ENCODE measurements at places on chromosomes 7 and 10. TPM values are rescaled to one million over a fixed set of nuclear protein-coding genes. Genes with fewer than 3 reads are reported as not detected.

HMX3 gene
- total RNA-seq: not detected

CFAP58 gene
- total RNA-seq: 1.3 TPM

SFRP5 gene
- not detected for total RNA-seq

DNA sequence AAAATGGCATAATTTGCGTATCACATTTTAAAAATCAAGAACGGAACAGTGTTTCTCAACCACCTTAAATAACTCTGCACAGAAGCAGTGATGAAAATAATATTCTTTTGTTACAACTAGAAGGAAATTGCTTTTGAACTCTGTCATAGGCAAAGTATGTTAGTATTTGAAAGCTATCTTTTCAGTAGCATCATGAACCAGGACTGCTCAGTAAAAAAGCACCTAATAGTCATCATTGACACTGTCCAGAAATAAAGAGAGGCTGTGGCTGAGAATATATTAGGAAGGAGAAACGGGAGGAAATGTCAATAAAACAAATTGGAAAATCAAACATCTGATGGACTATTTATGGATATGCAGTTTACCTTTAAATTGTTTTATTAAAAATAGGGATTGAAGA lies 237.2 kb upstream of the AKR1E2 start:
- no peaks in the 10 kb centered on the region for H3K4me1 ChIP-seq
- H3K27ac ChIP-seq: no peak overlapping the region
- H3K4me3 ChIP-seq: no peak overlapping the region
- ATAC-seq: no peak
- no peaks in the 10 kb centered on the region for H3K27me3 ChIP-seq
- no peaks in the 10 kb centered on the region for H3K36me3 ChIP-seq

DNA sequence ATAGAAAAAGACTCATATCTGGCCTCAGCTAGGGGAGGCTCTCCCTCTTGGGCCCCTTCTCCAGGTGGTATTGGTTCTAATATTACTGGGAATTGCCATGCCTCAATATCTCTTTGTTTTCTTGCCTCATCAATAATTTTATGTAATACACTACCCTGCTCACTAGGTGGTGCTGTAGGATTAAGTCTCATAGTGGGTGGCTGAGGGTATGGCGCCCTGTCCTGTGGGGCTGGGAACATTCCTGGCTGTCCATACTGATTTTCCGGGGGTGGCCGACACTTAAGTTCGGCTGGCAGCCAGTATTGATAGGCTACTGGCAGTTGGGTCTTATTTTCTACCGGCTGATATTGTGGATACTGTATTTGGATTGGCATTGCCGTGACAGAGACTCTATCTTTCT lies 9.0 kb upstream of the TAS2R3 start:
- H3K27ac ChIP-seq: no peak overlapping the region
- H3K4me1 ChIP-seq: peaks cover 3% of the 10 kb centered on the region
- ATAC-seq: no peak

DNA sequence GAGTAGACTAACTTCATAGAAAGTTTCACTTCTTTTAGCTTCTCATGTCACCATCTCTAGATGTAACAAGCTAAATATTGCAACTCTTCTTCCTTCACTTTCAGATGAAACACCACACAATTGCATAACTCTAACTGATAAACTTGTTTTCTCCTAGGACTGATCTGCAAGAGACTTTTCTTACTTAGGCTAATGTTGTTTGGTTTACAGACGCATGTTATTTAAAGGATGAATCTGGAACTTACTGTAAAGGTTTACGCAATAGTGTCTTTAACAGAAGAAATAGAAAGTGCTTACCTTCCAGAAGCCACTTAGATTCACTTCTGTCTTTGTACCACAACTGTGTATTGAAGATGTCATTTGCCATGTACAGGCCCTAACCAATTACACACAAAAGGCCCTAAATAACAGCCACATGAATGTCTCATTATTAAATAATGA lies 22.1 kb upstream of the ZC3HAV1 start:
- no peaks in the 10 kb centered on the region for H3K27me3 ChIP-seq
- no peaks in the 10 kb centered on the region for H3K36me3 ChIP-seq
- no peaks in the 10 kb centered on the region for H3K4me1 ChIP-seq
- no peak overlapping the region for H3K4me3 ChIP-seq
- no peak for ATAC-seq

DNA sequence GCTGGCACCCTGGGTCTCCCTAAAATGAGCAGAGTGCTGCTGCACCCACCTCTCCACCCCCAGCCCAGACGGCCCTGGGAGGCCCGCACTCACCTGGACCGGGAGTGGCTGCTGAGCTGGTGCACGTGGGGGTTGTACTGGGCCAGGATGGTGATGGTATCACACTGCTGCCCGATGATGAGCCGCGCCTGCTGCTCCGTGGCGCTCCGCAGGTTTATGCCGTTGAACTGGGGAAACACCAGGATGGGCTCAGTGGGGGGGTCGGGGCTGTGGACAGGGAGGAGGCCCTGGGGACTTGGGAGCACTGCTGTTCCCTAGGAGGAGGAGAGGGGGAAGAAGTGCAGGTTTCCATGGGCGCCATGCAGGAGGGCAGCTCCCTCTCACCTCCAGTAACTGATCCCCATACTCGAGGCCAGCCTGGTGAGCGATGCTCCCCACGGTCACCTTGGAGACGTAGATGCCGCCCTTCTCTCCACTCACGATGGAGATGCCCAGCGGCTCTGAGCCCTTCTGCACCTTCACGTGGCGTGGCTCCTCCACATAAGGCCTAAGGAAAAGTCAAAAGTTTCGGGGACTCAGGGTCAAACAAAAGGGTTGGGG lies 114.6 kb downstream of the DLG5 start:
- no peaks in the 10 kb centered on the region for H3K36me3 ChIP-seq
- H3K4me3 ChIP-seq: no peak overlapping the region
- ATAC-seq: no peak
- no peaks in the 10 kb centered on the region for H3K27me3 ChIP-seq

All from activated T-helper 17 cell treated with anti-CD3 and anti-CD28 coated beads, Interleukin-2, amount 50 U/mL, for 72 hours (primary cell).